ENCODE measurements at places on chromosomes 3 and 15. TPM values are rescaled to one million over a fixed set of nuclear protein-coding genes. Genes with fewer than 3 reads are reported as not detected.

GRCh38 chr3:126463521-126463920 lies 12.2 kb downstream of the ZXDC start:
- no peak for DNase-seq

GRCh38 chr3:176079785-176080184 lies 1117.5 kb downstream of the TBL1XR1 start:
- no peak for DNase-seq

DNA sequence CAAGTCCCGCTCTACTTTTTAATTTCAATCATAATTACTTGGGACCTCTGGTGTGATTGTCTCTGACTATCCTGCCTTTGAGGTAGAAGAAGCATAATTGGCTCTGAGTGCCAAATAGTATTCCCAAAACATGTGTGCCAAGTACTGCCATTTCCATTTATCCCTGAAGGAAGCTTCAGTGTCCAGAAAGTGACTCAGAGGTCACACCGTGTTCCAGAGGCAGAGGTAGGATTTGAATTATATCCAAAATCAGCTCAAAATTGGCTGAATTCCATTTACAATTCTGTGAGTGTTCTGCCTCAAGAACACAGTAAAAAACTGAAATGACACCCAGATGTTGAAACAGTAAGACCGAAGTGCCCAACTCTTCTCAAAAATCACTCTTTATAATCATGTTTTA lies 255.3 kb downstream of the RSL24D1 start:
- peak; percentile 12 for DNase-seq

- DNase-seq = no peak
Measured at GRCh38 chr3:152054315-152054714, 180.9 kb downstream of the SUCNR1 start.

ATP13A4 gene
- polyA plus RNA-seq = 4.6 TPM

KLHDC8B gene
- 84.8 TPM for polyA plus RNA-seq

GOLGA8T gene
- 0.57 TPM for polyA plus RNA-seq

LRRC3B gene
- 12.0 TPM for polyA plus RNA-seq

LEKR1 gene
- polyA plus RNA-seq = 0.34 TPM

BCL2A1 gene
- 0.35 TPM for polyA plus RNA-seq

All from muscle of arm (tissue), 14 donors.